ENCODE measurements at places on chromosomes 1 and 21. TPM values are rescaled to one million over a fixed set of nuclear protein-coding genes. Genes with fewer than 3 reads are reported as not detected.

Gene RGS1
- not detected for total RNA-seq

Gene HDGF
- 147 TPM for total RNA-seq

Gene ANKRD35
- total RNA-seq, result 2.1 TPM

Gene FCRL1
- total RNA-seq, result not detected

Gene SPRR5
- total RNA-seq, result not detected

Gene KCNJ9
- 2.0 TPM for total RNA-seq

Gene ARHGAP30
- not detected for total RNA-seq

Gene RSPH1
- 0.42 TPM for total RNA-seq

Gene ZNF683
- not detected for total RNA-seq

Gene C8A
- total RNA-seq, result not detected

Gene HECTD3
- 137 TPM for total RNA-seq

Gene PLA2G2C
- not detected for total RNA-seq

Gene FAM151A
- not detected for total RNA-seq

Gene KLHDC9
- 10.9 TPM for total RNA-seq

Gene PRR9
- total RNA-seq, result not detected

Gene LCE3D
- not detected for total RNA-seq

Gene CAPN8
- total RNA-seq, result not detected

Gene TSPEAR
- not detected for total RNA-seq

Gene NBPF20
- total RNA-seq, result 1.2 TPM

Gene LDLRAD1
- total RNA-seq, result not detected

Gene CDK11B
- 32.7 TPM for total RNA-seq

Gene C2CD2
- total RNA-seq, result 0.78 TPM

Gene GBP7
- total RNA-seq, result not detected

Gene FAM229A
- total RNA-seq, result 21.8 TPM

Gene OR6K3
- total RNA-seq, result not detected

Gene DR1
- total RNA-seq, result 49.0 TPM

Gene OR2L3
- total RNA-seq, result 0.15 TPM

Gene PGLYRP4
- total RNA-seq, result not detected

Gene MROH7
- not detected for total RNA-seq
